ENCODE measurements at places on chromosomes 2 and 18.

GRCh38 chr2:41829052-41829451 lies 218.8 kb upstream of the PKDCC start:
- DNase-seq: no peak

DNA sequence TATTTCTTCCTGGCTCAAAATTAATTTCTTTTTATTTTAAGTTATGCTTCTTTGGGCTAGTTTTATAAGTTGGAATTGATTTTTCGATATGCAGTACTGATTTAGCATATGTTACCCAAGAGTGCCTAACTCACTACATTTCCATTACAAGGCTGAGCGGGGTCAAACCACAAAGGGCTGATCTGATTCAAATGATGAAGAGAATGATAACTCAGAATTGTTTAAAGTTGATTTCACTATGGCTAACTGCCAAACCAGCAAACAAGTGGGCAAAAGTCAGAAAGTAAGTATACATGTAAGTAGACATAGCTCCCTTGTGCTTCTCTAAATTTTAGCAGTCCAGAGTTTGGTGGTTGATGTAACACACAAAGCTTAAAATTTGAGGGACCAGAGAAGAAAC lies 35.6 kb downstream of the RAD51AP2 start:
- no peak for DNase-seq

- DNase-seq: no peak
Observed at GRCh38 chr18:59628995-59629394, 68.2 kb downstream of the CCBE1 start.

DNA sequence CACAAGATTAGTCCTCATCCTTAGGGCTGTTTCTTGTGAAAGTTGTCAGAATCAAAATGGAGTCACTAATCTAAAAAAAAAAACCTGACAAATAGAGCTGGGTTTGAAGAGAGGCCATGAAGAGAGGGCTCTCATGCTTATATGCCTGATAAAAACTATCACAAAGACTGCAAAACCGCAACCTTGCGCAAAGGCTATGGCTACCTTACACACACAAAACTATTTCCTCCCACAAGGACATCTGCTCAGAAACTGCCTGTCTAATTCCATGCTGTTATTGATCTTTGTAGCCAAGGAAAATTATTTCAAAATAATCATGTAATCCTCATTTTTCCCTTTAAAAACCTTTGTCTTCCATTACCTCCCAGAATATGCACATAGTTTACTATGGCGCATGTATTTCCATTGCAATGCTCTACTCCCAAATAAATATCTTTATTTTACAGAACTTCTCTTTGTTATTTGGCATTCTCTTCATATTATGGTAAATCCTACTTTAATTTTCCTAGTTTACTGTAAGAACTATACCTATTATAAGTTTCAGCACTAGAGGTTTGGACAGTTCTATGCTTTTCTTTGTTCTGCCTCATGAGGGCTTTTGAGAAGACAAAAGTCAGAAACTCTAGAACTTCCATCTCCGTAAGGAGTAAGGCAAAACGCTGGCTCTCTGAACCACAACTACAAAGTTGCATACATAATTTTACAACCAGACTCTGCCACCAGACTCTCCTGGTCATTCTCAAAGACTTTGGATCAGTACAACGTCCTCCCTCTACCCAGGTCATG lies 9.6 kb upstream of the DPYSL5 start:
- no peak for DNase-seq

GRCh38 chr2:219490186-219490585 lies 8.5 kb upstream of the GMPPA start:
- DNase-seq: no peak

- DNase-seq: no peak
Observed at GRCh38 chr2:205288686-205289085, 393.6 kb upstream of the NRP2 start.

- no peak for DNase-seq
Observed at GRCh38 chr2:240297256-240298116, 138.0 kb upstream of the GPC1 start.

GRCh38 chr2:102074152-102074783 lies 68.3 kb upstream of the IL1R1 start:
- no peak for DNase-seq

GRCh38 chr2:163768881-163769695 lies 33.3 kb upstream of the FIGN start:
- DNase-seq: no peak

DNA sequence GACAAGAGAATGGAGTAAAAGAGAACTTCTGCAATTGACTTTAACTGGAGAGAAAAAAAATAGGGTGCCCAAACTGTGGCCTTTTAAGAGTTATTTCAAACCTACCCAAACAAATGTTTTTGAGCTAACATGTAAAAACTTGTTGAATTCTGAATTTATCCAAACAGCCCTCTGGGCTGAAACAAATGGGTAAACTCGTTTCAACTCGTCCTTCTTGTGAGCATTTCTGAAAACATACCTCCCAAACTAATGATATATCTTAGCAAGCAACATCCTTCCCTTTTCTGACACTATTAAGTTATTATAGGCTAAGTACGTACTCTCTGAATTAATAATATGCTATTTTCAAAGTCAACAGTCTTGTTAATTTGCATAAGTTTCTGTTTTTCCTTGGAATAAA lies 793.0 kb upstream of the ACVR2A start:
- DNase-seq: no peak

GRCh38 chr18:25459814-25460213 lies 107.8 kb upstream of the ZNF521 start:
- no peak for DNase-seq

DNA sequence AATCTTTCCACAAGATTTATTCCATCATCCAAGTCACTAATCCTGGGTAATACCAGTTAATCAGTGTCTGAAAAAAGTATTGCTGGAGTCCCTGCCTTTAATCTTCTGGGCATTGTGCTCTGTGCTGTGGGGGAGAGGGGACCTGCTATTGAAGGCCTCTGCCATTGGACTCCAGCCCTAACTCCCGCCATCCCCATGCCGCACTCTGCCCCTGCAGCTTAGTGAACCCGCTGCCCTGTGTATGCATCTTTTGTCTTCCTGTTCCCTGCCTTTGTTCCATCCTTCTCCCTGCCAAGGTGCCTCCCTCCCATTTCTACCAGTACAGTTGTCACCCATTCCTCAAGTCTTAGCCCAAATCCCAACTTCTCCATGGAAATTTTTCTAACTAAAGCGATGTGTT lies 113.8 kb upstream of the EPAS1 start:
- no peak for DNase-seq

- no peak for DNase-seq
Observed at GRCh38 chr2:10193851-10194820, 71.6 kb downstream of the RRM2 start.

DNA sequence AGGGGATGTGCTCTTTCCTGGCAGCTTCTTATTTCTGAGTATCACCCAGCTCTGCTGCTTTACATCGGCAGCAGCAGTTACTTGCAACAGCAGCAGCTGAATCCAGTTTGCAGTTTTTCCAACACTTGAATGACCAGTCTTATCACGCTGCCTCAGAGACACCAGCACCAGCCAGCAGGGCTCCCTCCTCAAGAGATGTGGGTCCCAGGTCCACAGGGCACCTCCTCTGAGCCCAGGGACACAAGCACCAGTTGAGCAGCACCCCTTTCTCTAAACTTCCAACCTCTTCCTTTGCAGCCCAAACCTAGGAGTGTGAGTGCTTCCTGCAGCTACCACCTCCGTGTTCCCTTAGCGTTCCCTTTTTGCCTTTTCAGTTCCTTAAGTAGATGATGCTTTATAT lies 50.4 kb upstream of the YPEL5 start:
- no peak for DNase-seq

DNA sequence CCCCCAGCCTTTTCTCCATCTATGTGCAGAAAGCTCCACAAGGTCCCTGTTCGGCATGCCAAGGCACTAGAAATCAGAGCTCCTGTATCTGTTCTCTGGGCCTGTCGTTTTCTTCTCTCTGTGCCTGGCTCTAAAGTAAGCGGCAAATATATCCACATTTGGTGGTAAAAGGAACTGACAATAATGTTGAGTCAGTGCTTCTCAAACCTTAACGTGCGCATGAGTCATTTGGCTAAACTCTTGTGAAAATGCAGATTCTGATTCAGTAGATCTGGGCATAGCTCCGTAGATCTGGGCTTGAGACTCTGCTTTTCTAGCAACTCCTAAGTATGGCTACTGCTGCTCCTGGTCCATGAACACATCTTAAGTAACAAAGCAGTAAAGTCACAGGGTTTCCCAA lies 16.5 kb upstream of the ACSL3 start:
- peak; percentile 65 for DNase-seq

- no peak for DNase-seq
Observed at GRCh38 chr18:44238454-44238853, 442.2 kb upstream of the SETBP1 start.

DNA sequence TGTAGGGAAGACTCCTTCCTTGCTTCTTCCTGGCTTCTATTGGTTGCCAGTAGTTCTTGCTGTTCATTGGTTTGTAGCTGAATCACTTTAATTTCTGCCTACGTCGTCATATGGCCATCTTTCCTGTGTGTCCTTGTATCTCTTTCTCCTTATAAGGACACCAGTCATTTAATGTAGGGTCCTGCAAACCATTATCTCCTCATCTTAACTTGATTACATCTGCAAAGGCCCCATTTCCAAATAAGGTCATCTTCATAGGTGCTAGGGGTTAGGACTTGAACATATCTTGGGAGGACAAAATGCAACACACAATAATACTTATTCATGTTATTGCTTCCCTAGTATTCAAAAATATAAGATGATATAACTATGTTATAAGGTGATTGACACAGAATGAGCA lies 95.5 kb upstream of the TTC27 start:
- no peak for DNase-seq

- peak; percentile 24 for DNase-seq
Observed at GRCh38 chr2:162261032-162261945, 18.0 kb upstream of the FAP start.

DNA sequence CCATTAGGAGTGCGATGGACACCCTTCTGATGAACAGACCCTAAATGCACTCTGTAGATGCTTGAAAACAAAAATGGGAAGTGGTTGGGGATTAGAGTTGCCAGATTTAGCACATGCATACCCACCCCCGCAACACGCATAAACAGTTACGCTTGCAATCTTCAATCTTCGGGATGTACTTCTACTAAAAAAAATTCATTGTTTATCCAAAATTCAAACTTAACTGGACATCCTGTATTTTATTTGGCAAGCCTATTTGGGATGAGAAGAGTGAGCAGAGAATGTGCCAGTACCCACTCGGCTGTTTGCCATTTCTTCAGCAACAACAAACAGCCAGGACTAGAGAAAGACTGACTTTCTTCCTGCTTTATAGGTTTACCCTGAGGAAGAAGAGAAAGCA lies 18.4 kb downstream of the KIAA2012 start:
- DNase-seq: no peak

GRCh38 chr2:148963461-148963860 lies 75.0 kb upstream of the LYPD6B start:
- DNase-seq: no peak

- DNase-seq: no peak
Observed at GRCh38 chr2:105490204-105490603, 91.4 kb upstream of the FHL2 start.

DNA sequence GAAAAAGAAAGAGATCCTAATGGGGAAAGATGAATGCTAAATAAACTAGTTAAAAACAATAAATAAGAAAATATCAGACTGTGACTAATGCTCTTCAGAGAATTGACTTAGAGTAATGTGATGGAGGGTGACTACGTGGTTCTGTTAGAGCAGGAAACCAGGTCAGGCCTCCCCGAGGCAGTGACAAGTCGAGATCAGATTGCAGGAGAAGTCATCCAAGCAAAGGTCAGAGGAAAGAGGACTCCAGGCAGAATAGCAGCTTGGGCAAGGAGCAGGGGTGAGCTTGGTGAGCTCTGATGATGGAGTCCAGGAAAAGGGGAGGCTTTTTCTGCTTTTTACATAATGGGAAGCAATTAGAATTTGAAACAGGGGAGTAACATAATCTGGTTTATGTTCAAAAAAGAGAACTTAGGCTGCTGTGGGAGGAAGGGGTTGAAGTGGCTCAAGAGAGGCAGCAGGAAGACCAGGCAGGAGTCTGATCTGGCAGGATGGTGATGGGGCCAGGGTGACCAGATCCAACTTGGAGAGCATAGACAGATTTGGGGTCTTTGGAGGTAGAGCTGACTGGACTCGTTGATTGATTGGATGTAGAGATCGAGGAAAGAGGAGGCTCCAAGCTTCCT lies 27.3 kb upstream of the ITGB6 start:
- DNase-seq: no peak

GRCh38 chr18:12606592-12607315 lies 51.2 kb downstream of the SPIRE1 start:
- peak; percentile 64 for DNase-seq

- DNase-seq: no peak
Observed at GRCh38 chr2:175684466-175684865, 317.6 kb downstream of the LNPK start.

- DNase-seq: no peak
Observed at GRCh38 chr2:10989151-10989550, 77.4 kb downstream of the KCNF1 start.

- no peak for DNase-seq
Observed at GRCh38 chr2:216298719-216299495, 73.4 kb downstream of the MARCHF4 start.

DNA sequence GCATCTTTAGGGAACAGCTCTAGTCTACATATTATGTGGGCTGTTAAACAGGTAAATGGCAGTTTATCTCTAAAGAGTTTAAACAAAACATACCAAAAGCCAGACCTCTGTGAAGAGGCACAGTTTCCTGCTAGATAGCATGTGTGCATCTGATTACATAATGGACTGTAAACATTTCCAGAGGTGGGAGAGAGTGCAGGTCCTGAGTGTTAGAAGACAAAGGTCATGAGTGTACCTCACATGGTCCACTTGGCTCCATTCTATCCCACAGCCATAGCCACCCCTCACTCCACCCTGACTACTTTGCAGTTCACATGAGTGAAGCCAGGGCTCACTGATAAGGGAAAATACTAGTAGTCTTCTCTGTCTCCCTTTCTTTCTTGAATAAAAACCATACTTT lies 233.4 kb downstream of the MTX2 start:
- DNase-seq: no peak

GRCh38 chr2:204583773-204584172 lies 38.5 kb downstream of the PARD3B start:
- no peak for DNase-seq

DNA sequence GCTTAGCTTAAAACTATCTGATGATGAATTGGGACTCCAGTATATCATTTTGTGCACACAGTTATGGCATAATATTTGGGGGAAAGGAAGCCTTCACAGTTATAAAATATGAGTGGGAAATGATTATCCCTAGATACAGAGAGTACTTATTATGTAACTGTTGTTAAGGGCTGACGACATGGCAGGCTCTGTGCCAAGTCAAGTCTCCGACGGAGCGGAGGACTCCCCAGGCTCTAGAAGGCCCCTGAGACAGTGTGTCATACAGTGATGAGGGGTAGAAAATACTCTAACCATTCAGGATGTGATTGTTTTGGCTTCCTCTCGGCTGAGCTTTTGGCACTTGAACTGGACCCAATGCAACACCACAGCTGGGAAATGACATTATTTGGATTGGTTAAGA lies 211.8 kb downstream of the SLC8A1 start:
- DNase-seq: peak; percentile 33

GRCh38 chr2:6750411-6751158 lies 115.1 kb downstream of the CMPK2 start:
- no peak for DNase-seq

- no peak for DNase-seq
Observed at GRCh38 chr18:77131100-77131651, 1.4 kb downstream of the MBP start.

- no peak for DNase-seq
Observed at GRCh38 chr2:169768262-169768995, 30.2 kb upstream of the SSB start.

All from epithelial cell of prostate (primary cell).